Fibroblast of skin of left biceps (primary cell): ENCODE measurements at places on chromosomes 2 and 18.

- no peak for DNase-seq
Measured at GRCh38 chr2:168160897-168161296, 86.5 kb downstream of the STK39 start.

DNA sequence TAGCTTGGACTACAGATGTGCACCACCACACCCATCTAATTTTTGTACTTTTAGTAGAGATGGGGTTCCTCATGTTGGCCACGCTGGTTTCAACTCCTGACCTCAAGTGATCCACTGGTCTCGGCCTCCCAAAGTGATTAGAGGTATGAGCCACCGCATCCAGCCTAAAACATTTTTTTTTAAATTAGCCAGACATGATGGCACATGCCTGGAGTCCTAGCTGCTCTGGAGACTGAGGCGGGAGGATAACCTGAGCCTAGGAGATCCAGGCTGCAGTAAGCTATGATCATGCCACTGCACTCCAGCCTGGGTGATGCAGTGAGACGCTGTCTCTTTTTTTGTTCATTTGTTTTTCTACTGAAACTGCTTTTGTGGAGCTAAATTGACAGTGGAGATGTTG lies 64.6 kb upstream of the ATG16L1 start:
- no peak for DNase-seq

- DNase-seq: no peak
Measured at GRCh38 chr2:229955663-229956062, 33.4 kb downstream of the FBXO36 start.

GRCh38 chr2:117980783-117981676 lies 32.8 kb downstream of the CCDC93 start:
- DNase-seq: peak; percentile 95

DNA sequence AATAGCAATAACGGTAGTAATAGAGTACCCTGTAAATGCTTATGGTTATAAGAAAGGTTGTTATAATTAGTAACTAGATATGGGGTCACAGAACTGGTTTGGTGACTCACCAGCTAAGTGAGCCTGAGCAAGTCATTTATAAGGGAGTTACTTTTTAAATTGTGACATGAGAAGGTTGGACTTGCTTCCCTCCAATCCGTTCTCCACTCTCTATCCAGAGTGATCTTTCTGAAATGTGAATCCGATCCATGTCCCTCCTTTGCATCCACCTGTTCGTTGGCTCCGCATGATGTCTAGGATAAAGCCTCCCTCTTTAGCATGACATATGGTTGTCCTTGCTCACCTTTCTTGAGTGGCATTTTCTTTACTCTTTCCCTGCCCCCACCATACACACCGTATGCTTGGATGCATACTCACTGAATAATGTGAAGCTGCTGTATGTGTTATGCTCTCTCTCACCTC lies 83.1 kb downstream of the CDC42EP3 start:
- DNase-seq: no peak

DNA sequence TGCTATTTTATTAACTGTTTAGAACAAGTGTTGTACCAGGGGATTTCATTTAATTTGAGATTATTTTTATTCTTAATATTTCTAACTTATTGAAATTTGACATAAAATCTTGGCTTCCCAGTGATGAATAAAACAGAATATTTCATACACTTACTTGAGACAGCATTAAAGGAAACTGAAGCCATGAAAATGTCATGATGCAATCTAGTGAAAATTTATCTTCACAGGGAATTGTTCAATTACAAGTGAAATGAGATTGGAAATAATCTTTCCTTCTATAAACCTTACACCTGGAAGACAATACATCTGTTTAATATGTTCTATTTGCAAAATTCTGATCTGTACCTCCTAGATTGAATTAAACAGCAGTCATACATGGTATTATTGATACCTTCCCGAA lies 511.0 kb upstream of the CDH7 start:
- no peak for DNase-seq

- no peak for DNase-seq
Measured at GRCh38 chr18:50285631-50286321, 1.7 kb downstream of the CXXC1 start.
